ENCODE measurements at places on chromosomes 4 and X.
A peak's percentile ranks its signal among the peaks of the same experiment; 100 is the strongest.

- DNase-seq = no peak
Observed at GRCh38 chr4:23134331-23134730, 441.6 kb downstream of the GBA3 start.

DNA sequence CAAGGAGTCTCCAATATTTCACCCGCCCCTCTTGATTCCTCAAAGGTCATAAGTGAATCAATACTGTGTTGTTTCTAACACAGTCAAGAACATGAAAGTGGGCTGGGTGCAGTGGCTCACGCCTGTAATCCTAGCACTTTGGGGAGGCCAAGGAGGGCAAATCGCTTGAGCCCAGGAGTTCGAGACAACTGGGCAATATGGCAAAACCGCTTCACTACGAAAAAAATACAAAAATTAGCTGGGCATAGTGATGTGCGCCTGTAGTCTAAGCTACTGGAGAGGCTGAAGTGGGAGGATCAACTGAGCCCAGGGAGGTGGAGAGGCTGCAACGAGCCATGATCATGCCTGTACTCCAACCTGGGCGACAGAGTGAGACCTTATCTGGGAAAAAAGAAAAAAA, 3.4 kb downstream of the ACSL1 start:
- DNase-seq = no peak

- DNase-seq = no peak
Observed at GRCh38 chrX:30612250-30612655, 34.7 kb upstream of the TASL start.

GRCh38 chr4:67052814-67053675, 492.3 kb downstream of the CENPC start:
- DNase-seq = no peak

GRCh38 chr4:38504396-38504715, 159.6 kb upstream of the KLF3 start:
- DNase-seq = no peak

GRCh38 chr4:48645225-48645794, 134.8 kb downstream of the FRYL start:
- DNase-seq = no peak

DNA sequence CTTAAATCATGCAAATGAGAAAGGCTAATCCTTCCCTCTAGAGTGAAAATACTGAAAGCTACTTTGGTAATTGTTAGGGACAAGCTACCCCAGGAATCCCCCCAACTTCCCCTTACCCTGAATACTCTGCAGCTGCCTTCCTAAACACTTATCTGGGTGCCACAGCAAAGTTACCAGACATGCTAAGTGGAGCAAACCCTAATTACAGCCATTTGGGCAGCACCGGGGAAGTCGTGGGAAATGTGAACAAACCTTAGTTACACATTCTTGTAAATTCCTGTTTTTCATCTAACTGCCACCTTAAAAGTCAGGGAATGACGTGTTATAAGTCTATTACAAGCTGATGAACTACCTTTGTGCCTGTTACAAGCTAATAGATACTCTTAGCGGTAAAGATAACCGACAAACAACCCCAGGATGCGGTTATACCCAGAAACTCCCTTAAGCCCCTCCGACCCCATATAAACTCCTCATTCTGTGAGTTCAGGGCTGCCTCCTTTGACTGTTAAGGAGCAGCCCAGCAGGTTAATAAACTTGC, 66.0 kb upstream of the PLAC8 start:
- DNase-seq = peak; percentile 15

DNA sequence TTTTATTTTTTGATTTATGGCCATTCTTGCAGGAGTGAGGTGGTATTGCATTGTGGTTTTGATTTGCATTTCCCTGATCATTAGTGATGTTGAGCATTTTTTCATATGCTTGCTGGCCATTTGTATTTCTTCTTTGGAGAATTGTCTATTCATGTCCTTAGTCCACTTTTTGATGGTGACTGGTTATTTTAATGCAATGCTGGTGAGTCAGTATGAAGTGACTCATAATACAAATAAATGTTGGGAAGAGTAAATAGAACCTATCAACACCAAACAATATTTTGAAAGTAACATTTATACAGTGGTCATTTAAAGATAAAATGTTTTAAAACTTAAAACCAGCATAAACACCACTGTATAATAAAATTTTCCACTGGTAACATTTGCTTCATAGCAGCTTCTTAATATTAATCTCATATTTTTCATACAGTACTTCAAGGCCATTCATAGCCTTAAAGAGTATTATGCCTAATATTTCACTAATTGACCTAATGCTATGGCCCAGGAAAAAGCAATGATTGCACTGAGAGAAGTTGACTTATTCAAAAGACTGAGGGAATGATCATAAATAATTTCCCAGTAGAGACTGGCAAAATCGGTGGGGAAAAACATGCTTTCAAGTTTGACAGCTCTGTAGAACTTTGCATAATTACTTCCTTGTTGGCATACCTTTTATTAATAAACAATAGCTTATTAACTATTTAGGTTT, 33.9 kb downstream of the CASK start:
- no peak for DNase-seq
